ENCODE measurements at places on chromosomes 3 and 15. TPM values are rescaled to one million over a fixed set of nuclear protein-coding genes. Genes with fewer than 3 reads are reported as not detected.

HRG gene
- not detected for total RNA-seq

RBP2 gene
- total RNA-seq: not detected

GRCh38 chr15:66269326-66270090, 16.0 kb upstream of the MEGF11 start:
- DNase-seq: no peak

DNA sequence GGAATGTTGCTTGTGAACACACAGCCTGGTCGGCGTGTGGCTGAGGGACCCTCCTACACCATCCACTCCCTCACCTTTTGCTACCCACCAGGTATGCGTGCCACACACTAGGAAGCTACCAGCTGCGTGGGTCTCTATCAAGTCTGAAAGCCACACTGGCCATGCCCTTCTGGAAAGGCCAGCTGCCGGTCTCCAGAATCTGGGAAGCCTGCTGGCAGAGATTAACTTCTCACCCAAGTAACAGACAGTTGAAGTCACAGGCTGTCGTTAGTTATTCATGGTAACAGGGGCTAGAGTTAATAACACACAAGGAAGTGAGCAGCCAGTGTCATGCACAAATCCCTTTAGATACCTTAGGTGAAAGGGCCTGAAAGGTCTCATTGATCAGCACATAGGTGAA, 48.1 kb downstream of the SUSD5 start:
- no peak for DNase-seq

Data from progenitor cell of endocrine pancreas (in vitro differentiated cells).